CD8-positive, alpha-beta T cell (primary cell): ENCODE measurements at places on chromosomes 5 and 9.

- no peak for DNase-seq
Measured at GRCh38 chr5:177496727-177497291, 595 bp downstream of the PDLIM7 start.

DNA sequence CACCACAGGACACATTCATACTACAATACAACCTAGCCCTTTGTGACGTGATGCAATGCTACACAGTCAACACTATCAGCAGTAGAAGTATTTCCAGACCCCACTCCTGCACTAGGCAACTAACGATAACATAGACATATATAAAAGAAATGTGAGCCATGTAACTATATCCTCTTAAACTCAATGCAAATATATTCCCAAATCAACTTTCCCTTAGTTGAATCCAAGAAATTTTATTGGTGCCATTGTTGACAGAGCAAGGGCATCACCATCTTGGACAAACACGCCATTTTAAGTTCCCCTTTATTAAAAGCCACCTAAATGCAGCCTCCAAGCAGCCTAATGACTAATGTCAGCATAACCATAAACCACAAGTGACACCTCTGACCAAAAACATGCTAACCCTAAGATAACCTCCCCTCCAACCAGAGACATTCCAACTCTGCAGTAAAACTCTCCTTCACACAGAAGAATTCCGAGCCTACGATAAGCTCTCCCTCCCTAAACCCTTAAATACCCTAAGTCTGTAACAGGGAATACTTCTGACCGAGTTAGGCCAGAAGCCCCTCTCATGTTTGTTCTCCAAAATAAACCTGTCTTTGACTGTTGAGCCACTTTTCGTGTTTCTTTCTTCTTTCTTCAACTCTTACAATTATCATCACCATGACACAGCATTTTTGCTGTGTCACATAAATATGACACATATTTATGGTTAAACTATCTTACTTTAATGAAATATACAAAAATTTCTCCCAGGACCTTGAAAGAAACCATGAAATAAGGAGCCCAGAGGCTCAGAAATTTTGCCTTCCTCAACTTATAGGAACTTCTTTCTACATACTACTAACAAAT, 1497.8 kb downstream of the EFNA5 start:
- DNase-seq: no peak

DNA sequence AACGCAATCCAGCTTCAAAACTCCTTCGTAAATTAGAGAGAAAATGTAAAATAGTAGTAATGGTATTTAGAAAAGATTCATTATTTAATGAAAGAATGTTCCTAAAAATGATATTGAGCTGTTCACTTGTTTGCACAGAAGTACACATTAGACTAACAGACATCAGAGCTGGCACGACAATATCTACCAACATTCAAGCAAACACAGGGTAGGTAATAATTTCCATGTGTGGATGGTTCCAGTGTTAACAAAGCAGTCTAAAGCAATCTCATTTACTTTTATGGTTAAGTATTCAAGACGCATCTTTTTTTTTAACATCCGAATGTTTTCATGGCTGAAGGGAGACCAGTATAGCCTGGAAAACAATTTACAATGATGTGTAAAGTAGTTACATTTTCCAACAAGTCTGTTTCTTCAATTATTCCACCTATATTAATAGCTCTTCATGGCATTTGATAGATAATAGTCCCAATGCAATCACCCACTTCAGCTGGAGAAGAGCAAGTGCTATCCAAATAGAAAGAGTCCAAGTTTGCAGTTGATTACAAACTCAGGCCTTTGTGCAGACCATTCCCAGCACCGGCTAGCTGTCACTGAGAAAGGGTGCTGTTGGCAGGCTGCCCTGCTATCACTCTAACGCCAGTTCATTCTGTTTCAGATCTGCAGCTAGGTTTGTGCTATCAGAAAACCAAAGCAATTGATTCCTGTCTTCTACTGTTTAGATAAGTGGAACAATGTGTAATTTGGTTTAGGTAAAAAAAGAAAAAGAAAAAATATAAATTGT, 458.8 kb downstream of the DTWD2 start:
- no peak for DNase-seq

DNA sequence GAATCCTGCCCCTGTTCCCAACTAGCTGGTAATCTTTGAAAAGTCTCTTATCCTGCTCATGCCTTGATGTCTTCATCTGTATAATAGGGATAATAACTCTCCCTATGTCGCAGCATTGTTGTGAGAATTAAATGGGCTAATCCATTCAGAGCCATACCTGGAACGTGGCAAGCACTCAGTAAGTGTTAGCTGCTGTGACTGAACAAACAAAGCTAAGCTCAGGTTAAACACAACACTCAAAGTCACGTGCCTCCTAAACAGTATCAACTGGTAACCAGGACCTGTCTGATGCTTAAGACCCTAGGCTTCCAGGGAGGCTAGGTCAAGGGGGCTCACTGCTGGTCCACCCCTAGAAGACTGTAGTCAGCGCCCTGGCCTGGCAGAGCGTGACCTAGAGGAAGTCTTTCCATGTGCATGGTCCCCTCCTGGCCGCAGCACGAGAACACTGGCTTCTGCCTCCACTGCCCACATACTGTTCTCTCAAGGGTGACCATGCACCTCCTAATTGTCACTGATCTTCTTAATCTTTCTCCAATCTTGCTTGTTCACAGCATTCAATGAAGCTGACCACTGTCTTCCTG, 211.1 kb downstream of the TTLL11 start:
- DNase-seq: no peak

- no peak for DNase-seq
Measured at GRCh38 chr9:26813247-26813646, 79.4 kb downstream of the CAAP1 start.

- DNase-seq: no peak
Measured at GRCh38 chr5:171470420-171470819, 51.0 kb downstream of the FGF18 start.

GRCh38 chr9:86924206-86924605, 23.1 kb downstream of the GAS1 start:
- no peak for DNase-seq

DNA sequence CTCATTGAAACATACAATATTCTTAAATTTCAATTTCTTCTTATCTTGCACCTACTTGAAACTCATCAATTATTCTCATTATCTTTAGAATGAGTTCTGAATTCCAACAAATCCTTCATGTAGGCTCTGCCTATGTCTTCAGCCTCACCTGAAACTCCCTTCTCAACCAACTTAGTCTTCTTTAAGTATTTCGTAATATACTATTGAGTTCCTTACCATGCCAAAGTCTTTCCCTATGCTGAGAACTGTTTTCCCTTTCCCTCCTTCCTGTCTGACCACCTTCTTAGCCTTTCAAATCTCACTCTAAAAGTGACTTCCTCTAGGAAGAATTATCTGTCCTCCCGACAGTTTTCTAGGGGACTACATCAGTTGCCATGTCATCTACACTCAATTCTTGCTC, 50.9 kb upstream of the ZFAND5 start:
- no peak for DNase-seq

GRCh38 chr5:139669662-139670368, 21.7 kb downstream of the CXXC5 start:
- DNase-seq: no peak

DNA sequence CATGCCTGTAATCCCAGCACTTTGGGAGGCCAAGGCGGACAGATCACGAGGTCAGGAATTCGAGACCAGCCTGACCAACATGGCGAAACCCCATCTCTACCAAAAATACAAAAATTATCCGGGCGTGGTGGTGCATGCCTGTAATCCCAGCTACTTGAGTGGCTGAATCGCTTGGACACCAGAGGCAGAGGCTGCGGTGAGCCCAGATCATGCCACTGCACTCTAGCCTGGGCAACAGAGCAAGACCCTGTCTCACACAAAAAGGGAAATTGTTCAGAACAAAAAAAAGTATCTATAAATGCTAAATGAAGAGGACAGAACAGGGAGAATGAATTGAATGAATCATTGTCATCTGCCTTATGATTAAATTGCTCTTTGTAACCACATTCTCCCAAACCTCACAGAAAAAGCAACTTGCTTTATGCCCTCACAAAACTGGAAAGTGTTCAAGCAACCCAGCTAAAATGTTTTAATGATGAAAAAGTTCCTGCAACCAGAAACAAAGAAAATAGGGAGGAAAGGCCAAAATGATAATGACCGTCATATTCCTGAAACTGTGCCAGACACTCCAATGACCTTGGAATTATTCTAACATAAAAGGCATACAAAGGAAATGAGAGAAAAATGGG, 83.7 kb downstream of the SERINC5 start:
- DNase-seq: no peak

DNA sequence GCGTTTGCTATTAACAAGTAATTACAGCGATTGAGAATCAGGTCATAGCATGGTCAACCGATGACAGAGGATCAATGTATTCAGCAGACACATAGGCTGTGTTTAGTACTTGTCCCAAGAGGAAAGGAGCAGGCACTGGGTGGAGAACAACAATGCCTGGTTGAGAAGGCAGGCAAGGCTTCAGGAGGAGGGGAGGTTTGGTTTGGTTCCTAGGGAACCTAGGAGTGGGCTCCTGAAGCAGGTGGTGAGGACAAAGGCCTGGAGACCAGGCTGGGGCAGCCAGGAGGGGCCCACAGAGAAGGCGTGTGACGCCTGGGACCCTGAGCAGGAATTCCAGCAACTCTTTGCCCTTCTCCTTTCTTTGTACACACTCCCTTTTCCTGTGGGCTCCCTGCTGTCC, 195.6 kb downstream of the SPOCK1 start:
- no peak for DNase-seq

- DNase-seq: no peak
Measured at GRCh38 chr5:122263352-122264030, 48.5 kb upstream of the SNCAIP start.

DNA sequence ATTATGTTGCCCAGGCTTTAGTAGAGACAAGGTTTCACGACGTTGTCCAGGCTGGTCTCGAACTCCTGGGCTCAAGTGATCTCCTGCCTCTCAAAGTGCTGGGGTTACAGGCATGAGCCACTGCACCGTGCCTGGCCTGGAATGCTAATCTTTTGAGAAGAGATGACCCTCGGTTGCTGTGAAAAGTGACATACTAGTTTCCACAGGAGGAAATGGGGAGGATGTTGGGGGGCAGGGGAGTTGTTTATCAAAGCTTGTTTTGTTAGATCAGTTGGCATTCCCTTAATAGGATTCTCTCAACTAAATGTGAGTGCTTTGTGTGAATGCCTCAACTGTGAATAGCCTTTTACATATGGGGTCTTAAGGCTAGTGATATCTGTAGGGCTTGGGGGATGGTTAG, 16.4 kb upstream of the MATR3 start:
- DNase-seq: no peak

DNA sequence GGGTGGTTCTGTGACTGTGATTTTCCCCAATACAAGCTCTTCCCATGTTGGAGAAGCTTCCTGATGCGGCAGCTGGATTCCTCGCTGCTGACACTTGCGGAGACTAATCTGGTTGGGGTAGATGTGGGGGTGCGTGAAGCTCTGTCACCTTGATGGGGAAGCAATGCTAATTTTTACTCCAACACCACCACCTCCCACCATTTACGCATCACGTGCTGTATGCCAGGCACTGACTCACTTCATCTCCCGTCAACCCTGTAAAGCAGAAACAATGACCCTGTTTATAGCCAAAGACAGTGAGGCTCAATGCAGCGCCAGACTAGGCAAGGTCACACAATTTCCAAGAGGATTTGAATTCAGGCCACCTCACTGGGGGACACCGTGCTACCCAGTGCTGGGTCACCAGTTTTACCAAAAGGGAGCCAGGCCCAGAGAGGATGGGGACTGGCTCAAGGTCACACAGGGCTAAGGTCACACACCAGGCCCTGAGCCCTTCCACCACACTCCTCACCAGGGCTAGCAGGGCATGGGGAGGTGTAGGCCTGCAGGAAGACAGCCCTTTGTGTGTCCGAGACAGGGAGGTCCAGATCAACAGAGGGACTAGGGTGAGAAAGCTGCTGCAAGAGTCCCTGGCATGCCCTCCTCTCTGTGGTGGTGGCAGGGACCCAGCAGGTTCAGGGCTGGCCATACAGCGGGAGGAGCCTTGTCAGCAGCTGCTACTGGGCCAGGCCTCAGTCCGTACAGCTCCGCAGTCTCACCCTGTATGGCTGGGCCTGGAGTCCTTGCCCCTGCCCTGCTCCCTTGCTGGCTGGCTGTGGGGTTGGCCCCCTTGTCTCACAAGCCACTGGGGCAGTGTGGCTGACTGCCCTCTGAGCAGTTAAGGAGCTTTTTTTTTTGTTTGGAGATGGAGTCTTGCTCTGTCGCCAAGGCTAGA, 3.3 kb downstream of the STKLD1 start:
- DNase-seq: no peak

- no peak for DNase-seq
Measured at GRCh38 chr5:134435560-134435959, 23.9 kb upstream of the CDKN2AIPNL start.

DNA sequence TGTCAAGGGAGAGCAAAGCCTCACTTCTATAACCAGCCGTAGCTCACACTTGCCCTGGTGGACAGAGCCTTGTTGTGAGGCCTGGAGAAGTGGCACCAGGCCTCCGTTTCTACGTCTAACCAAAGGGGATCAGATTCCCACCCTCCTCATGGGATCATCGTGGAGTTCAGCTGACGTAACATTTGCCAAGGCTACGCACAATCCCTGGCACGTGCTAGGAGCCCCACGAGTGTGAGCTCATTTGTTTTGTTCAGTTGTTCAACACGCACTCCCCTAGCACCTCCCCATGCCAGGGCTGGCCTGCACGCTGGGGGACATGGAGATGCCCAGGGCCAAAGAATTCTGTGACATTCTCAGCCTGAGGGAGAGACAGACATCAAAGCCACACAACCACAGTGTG, 23.1 kb downstream of the ADGRD2 start:
- DNase-seq: no peak

DNA sequence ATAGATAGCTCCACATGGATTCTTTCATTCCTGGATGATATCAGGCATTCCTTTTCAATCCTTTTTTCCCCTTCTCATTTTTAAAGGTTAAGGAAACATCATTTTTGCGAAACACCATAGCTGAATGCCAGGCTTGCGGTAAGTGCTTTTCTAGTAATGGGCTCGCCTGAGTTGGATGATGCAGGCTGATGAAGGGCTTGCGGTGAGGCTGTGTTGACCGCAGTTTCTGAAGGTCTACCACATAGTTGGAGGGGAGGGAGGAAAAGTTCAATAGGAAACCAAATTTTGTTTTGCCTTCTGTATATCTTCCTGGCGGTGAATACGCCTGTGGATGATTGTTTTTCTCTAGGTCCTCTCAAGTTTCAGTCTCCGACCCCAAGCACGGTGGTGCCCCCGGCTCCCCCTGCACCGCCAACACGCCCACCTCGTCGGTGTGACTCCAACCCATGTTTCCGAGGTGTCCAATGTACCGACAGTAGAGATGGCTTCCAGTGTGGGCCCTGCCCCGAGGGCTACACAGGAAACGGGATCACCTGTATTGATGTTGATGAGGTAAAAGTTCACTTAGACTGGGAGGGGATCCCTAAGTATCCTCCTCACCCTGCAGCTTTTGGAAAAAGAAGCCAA, 24.3 kb downstream of the THBS4 start:
- DNase-seq: no peak

GRCh38 chr5:1875281-1875842, 7.4 kb downstream of the IRX4 start:
- DNase-seq: no peak

- no peak for DNase-seq
Measured at GRCh38 chr9:123865226-123866000, 64.5 kb downstream of the DENND1A start.

GRCh38 chr5:1923766-1924165, 41.0 kb upstream of the IRX4 start:
- no peak for DNase-seq

GRCh38 chr9:4579001-4579400, 83.1 kb upstream of the PLPP6 start:
- no peak for DNase-seq

- no peak for DNase-seq
Measured at GRCh38 chr9:530681-531080, 310.8 kb upstream of the DMRT1 start.

GRCh38 chr5:85108471-85108870, 723.8 kb upstream of the EDIL3 start:
- DNase-seq: no peak
